Muscle of arm (tissue), 14 donors: ENCODE measurements at places on chromosomes 1 and 21.

DNA sequence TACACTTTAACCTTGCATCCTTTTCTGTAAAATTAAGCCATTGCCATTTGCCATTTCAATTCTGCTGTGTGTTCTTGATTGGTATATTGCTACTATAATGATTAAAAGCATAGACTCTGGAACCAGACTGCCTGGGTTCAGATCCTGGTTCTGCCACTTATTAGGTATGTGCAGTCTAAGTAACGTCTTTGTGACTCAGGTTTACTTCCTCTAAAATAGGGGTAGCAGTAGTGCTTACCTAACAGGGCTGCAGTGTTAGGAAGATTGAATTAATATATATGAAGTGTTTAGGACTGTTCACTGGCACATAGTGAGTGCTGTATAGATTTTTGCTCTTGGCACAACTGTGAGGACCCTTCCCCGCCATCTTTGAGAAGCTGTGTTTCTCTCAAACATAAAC, 4.4 kb downstream of the CDC42 start:
- DNase-seq, result no peak

- no peak for DNase-seq
Measured at GRCh38 chr1:222095606-222096475, 354.0 kb upstream of the DUSP10 start.

- DNase-seq, result peak; percentile 43
Measured at GRCh38 chr1:166166698-166167571, at the start of gene FAM78B. Gene FAM78B, minus strand, starts transcription at chr1:166167001. Its CDS starts 753 bp downstream, at chr1:166166248.

DNA sequence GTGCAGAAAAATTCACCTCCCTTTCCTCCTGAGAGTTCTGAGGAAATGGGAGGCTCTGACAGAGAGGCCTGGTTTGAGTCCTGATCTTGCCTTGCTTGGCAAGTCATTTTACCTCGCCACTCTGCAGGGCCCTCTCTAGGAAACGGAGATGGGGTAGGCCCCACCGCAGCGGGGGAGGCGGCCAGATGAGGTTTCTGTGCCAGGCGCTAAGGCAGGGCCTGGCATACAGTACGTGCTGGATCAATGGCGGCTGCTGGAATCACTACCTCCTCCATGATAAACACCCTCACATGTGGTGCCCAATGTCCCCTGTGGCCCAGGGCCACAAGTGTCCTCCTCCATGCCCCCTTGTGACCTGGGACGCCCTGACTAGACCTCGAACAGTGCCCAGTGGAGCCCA, 499 bp upstream of the PLEKHG5 start:
- no peak for DNase-seq

GRCh38 chr1:96872757-96873156, 151.2 kb downstream of the PTBP2 start:
- no peak for DNase-seq

GRCh38 chr1:116873680-116874271, 35.9 kb upstream of the PTGFRN start:
- DNase-seq, result no peak

- DNase-seq, result no peak
Measured at GRCh38 chr1:209775678-209776077, 8.7 kb downstream of the C1orf74 start.

GRCh38 chr1:107649023-107649422, 316.0 kb downstream of the VAV3 start:
- no peak for DNase-seq

GRCh38 chr1:28180306-28181305, 4.1 kb upstream of the PTAFR start:
- DNase-seq, result no peak

DNA sequence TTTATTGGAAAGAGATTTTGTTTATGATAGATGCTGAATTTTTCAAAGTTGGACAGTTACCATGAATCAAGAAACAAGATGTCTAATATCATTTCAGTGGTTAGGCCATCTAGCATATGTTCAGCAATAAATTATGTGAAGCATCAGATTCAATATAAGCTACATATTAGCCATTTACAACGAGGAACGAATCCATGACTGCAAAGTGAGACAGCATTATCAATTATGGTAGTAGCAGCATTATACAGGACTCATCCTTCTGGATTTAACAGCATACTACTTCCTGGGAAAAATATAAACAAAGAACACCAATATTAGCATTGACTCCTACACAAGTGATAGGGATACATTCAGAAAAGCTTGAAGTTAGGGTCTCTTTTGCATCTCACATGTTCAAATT, 59.1 kb downstream of the LRRC53 start:
- no peak for DNase-seq

DNA sequence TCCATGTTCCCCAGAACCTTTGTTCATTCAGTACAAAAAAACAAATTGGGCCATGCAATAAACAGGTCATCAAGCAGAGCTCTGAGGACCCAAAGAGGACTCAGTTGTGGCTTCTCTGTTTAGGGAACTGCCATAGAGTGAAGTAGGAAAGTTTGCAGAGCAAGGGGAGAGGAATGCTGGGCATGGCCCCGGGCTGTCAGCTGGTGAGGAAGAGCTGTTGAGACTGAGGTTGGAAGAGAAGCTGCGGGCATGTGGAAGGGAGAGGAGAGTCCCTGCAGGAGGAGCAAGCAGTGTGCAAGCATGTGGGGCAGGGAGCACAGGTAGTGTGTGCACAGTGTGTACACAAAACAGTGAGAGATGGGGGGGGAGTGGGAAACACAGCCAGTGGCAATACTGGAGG, 71.8 kb downstream of the NTPCR start:
- DNase-seq, result no peak

DNA sequence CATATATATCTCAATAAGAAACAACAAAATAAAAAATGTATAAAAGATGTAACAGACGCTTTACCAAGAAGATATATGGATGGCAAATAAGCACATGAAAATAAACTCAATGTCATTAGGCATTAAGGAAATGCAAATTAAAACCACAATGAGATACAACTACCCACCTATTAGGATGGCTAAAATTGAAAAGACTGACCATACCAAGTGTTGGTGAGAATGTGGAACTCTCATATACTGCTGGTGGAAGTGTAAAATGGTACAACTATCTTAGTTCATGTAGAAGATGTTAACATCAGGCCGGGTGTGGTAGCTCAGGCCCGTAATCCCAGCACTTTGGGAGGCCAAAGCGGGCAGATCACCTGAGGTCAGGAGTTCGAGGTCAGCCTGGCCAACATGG, 42.3 kb upstream of the TTC22 start:
- DNase-seq, result no peak

DNA sequence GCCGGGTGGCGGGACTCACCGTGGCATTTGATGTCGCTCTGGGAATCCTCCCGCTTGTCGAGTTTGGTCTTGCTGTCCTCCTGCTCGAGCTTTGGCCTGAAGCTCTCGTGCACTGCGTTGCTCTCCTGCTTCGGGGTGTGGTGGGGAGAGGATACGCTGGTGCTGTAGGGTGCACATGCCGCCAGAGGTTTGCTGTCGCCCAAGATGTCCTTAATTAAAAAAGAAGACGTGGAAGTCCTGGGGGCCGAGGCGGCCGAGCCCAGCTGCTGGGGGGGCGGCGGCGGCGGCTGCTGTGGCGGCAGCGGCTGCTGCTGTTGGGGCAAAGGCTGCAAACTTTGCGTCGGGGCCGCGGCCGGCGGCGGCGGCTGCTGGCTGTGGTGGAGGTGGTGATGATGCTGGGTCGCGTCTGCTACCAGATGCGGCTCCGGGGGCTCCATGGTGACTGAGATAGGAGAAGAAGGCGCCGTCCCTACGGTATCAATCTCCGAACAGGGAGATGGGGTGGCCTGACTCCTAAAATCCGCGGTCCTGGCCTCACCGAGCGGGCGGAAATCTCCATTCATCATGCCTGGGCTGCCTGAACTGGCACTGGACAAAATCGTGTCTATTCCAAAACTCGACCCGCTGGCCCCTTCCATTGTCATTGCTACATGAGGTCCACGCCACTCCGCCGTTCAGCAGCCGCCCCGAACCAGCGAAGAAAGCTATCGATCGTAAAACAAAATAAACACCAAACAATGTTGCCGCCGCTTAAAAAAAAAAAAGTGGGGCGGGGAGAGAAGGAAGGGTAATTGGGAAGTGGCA, at the start of gene BARHL2:
BARHL2 (minus strand) TSS at position 751 of the 804 bp plus-strand sequence; CDS start at position 644, 107 bp downstream.
- no peak for DNase-seq

GRCh38 chr1:104804147-104804546, 1054.4 kb downstream of the AMY1C start:
- DNase-seq, result no peak

- DNase-seq, result no peak
Measured at GRCh38 chr1:3547055-3548005, 64.0 kb downstream of the MEGF6 start.

DNA sequence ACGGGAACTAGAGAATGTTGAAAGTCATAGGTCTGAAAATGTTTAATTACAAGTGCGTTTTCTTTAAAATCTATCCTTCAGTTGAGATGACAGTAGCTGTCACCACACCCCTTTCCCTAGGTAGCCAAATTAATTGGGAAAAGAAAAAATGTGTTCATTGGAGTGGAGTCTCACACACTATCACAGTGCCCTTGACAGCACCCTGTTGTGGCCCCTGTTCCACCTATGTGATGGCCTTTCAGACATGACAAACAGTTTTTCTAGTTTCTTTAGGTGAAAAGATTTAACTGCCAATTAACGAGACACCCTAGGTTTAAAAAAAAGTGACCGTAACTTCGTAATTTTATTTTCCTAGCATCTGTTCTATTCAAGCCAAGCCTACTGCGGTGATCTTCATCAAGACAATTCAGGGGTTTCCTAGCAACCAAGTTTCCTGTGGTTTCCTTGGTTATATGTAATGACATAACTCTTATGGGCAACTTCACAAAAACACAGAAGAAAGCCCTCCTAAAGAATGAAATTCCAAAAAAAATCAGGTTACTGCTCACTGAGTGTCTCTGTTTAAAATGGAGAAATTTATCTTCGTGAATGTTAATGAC, 298.3 kb downstream of the PDE4B start:
- DNase-seq, result no peak

GRCh38 chr1:229109320-229109761, 161.6 kb upstream of the RAB4A start:
- no peak for DNase-seq

- no peak for DNase-seq
Measured at GRCh38 chr1:198106011-198106410, 50.8 kb upstream of the NEK7 start.

- DNase-seq, result no peak
Measured at GRCh38 chr1:222798975-222799374, 15.9 kb upstream of the DISP1 start.

- DNase-seq, result no peak
Measured at GRCh38 chr1:45654540-45655280, 30.9 kb upstream of the CCDC17 start.

- no peak for DNase-seq
Measured at GRCh38 chr1:86650065-86650464, 54.3 kb upstream of the SH3GLB1 start.

DNA sequence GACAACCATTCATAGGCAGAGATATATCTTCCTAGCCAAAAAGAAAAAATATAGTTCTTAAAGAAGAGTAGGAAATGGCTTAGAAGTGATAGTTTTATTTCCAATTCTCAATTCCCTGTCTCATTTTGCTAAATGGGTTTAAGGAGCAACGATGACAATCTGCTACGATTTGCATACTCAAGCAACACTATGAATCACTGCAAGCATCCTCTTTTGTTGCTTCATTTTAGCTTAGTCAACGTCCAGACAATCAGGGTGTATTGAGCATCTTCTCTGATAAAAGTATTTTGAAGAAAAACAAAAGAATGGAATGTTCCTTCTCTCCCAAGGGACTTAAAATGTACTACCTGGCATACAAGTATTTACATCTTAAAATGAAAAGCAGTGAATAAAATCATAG, 80.6 kb downstream of the RGS7 start:
- DNase-seq, result no peak

DNA sequence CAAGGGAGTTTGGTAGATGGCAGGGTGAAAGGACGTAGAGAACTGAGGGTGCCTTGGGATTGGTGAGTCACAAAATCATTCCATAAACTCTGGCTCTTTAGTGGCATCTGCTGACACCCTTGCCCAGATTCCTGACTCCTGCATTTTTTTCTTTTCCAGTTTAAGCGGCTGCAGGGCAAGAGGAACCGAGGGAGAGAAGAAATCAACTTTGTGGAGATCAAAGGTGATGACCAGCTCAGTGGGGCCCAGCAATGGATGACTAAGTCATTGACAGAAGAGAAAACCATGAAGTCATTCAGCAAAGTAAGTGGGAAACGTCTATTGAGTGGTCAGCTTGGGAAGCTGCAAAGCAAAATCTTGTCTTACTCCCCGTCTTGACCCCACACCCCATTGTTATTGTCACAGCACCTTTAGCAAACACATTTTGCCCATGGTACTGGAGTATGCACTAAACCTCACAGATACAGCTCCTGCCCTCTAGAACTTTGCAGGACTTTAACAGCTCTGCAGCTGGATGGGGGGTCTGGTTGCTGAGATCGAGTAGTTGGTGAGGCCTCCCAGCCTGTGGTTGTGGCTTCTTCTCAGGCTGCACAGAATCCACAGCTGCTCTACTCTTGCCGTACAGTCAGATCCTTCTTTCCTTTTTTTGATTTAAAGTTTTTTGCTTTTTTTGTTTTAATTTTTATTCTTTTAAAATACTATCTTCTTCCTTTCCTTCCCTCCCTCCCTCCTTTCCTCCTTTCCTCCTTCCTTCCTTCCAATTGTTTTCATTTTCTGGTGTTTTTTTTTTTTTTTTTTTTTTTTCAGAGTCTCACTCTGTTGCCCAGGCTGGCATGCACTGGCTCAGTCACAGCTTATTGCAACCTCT, 21.9 kb downstream of the SH2D2A start:
- DNase-seq, result no peak

- no peak for DNase-seq
Measured at GRCh38 chr21:45749974-45750373, 106.4 kb downstream of the PCBP3 start.

- no peak for DNase-seq
Measured at GRCh38 chr1:160877221-160877620, 7.8 kb downstream of the ITLN1 start.

DNA sequence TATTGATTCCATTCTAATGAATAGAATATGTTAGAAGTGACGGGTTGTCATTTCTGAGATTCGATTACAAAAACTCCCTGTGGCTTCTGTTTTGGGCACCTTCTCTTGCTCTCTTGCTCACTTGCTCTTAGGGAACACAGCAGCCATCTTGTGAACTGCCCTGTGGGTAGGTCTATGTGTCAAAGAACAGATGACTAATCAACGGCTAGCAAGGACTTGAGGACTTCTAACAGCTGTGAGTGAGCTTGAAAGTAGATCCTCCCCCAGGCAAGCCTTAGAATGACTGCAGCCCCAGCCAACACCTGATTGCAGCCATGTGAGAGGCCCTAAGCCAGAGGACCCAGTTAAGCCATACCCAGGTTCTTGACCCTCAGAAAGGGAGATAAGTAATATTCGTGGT, 49.3 kb downstream of the AZIN2 start:
- DNase-seq, result no peak
